ENCODE measurements at places on chromosomes 13 and 19.

DNA sequence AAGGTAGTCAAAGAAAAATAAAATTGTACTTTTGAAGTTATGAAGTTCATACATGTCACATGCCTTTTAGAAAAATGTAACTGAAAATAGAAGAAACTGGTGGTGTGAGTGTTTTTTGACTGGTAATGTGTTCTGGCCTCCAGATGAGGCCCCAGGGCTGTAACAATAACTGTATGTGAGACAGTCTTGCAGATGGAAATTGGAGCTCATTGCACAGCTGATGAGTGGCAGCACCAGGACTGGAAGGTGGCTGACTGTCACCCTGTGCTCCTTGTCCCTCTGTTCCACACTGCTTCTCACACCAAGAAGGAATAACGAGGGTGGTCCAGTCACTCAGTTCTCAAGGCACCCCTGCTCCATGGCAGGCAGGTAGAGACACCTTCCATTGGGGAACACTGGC is 215.6 kb downstream of the SLC7A1 start:
- DNase-seq, result no peak

DNA sequence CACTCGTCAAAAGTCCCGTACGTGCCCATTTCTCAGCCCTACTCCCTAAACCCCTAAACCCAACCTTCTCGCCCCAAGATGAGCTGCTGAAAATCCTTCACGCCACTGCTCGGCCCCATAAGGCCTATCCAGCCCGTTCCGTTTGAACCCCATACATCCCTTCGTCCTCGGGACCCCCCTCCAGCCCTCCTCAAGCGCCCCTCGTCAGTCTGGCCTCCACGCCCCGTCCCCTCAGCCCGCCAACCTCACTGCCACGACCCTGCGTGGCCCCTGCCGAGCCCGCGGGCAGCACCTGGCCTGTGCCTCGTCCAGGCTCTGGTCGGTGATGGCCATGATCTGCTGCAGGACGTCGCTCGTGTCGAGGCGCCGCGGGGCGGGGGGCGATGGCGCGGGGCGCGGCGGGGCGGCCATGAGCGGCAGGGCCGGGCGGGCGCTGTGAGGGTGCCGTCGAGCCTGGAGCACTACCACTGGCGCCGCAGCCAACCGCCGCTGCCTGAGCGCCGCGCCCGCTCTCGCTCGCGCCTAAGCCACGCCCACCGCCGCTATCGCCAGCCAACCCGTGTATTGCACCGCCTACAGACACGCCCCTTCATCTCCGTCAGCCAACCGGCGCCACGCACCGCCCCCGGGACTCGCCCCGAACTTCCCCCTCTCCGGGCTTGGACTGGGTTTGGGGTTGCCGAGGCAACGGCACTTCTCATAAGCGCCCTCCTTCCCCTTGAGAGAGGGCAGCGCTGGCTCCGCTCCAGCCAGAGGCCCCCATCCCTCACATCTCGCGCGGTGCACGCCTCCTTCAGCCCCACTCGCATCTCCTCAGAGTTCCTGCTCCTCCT is at the start of gene PBX4:
Gene PBX4 (minus strand): TSS at position 469 of the 833 bp plus-strand sequence. CDS start 58 bp downstream, at position 411.
- peak; percentile 32 for DNase-seq

DNA sequence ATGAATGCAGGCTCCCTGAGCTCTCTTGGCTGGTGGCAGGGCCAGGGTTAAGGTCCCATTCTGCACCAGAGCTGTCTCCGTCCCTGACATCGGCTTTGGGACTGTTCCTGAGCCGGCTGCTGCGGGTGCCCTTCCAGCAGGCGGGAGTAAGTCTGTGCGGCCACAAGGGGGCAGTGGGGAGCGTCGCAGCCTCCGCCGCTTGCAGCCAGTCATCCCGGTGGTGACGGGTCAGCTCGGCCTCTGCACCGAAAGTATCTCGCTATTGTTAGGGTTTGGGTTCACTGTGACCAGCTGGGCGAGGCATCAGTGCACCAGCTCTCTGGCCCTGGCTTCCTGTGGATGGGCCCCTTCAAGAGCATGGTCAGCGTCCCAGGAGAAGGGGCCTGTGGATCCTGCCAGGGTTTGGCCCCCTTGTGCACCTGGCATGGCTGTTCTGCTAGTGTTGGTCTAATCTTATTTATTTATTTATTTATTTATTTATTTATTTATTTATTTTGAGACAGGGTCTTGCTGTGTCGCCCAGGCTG is 15.1 kb downstream of the NDUFB7 start:
- DNase-seq, result peak; percentile 60

DNA sequence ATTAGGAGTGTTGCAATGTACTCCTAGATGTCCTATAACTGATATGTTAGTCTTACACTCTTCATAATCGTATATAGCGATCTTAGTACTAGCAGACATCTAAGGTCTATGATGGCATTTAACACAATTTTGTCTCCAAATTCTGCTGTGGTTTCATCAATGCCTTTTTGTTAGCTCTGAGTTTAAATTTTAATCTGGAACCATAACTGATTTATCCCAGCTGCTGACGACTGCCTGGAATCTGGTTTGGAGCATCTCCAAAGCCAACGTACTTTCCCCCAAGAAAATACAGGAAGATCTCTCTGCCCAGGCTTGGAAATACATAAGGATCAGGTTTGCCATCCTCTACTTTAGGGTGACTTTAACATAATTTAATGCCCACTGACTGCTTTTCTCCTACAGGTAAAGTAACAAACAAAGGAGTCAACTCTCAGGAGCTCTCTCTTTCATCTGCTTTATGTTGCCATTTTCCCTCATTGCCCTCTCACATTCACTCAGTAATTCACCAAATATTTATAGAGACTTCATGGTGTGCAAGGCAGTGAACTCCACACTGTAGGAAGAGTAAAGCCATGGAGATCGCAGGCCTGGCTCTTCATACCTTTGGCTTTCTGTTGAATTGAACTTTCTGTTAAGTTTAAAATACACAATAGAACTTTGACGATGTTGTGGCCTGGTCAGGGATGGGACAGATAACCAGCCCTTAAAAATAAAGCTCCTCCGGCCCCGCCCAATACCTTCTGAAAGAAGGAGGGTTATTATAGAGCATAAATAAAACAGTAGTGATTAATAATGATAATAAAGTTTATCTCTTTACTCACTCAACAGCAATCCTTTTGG is 23.3 kb upstream of the SPART start:
- DNase-seq, result no peak

DNA sequence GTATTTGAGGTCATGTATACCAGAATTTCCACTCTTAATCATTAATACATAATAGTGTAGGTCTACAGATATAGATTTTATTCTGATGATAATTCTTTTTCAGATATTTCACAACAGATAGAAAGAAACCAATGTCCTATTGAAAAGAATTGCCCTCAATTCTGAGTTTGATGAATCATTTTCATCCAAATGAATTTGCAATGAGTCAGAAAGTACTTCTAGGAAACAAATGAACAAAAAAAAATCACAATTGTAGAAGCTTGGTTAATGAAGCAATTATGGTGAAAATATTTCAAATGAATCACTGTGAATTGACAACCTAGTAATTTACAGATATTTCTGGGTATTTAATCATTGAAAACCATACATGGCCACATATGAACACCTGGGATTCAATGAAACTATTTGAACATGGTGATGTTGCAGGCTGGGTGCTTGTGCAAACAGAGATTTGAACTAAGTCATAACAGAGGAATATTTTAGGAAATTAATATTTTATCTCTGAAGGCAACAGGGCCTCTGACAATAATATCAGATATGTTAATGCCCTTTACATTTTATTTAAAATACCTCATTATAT is 360.9 kb downstream of the SLITRK5 start:
- DNase-seq, result no peak

DNA sequence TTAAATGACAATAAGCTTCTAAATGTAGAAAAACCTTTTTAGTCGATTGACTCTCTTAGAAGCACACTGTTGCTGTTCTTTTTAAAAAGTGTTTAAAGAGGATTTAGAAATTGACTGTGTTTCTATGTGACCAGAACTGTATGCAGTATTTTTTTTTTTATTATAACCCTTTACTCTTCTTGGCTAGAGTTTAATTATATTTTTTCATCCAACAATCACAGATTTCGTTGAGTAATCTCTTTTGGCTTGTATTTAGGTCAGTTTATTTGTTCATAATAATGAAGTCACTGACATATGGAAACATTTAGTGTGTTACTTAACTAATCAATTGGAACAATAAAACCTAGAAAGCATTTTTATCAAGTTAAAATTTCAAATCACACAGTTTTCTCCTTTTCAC is 19.9 kb downstream of the CSNK1A1L start:
- DNase-seq, result no peak

- DNase-seq, result no peak
Observed at GRCh38 chr13:56861476-56861875, 279.2 kb upstream of the PRR20A start.

- no peak for DNase-seq
Observed at GRCh38 chr13:113179374-113180230, 21.2 kb downstream of the PROZ start.

DNA sequence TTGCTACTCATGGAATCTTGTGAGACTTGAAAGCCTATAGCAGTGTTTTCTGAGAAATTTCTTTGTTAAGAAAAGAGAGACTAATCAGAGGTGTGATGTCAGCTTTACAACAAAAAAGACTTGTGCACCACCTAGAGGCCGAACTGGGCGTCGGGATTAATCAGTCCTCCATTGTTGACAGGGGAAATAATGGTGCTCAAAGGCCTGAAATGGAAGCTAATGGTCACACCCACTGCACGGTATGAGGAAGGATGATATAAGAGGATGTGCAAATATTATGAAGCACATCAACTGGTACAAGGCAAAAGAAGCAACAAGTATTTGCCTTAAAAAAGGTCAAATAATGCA is 480.2 kb upstream of the MIR17HG start:
- peak; percentile 0 for DNase-seq

- no peak for DNase-seq
Observed at GRCh38 chr13:39111145-39111544, 72.9 kb downstream of the NHLRC3 start.

- DNase-seq, result no peak
Observed at GRCh38 chr13:85314686-85315085, 484.5 kb downstream of the SLITRK6 start.

- DNase-seq, result no peak
Observed at GRCh38 chr19:6967967-6968366, 53.3 kb downstream of the MBD3L2B start.

DNA sequence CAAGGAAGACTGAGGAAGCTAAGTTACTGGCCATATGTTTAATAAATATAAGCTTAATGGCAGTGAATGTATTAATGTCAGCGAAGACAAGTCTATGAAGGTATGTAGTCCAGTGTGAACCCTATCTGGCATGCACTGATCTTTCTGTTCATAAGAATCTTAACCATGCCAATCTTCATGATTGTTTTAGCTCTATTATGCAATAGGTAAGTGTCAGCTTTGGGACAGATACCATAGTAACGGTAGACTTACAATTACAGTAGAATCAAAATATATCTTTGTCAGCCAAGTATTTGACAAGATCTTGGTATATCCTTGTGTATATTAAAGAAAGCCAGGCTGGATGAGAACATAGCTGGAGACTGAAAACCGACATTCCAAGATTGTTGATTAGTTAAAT is 428.5 kb downstream of the SPRY2 start:
- no peak for DNase-seq

DNA sequence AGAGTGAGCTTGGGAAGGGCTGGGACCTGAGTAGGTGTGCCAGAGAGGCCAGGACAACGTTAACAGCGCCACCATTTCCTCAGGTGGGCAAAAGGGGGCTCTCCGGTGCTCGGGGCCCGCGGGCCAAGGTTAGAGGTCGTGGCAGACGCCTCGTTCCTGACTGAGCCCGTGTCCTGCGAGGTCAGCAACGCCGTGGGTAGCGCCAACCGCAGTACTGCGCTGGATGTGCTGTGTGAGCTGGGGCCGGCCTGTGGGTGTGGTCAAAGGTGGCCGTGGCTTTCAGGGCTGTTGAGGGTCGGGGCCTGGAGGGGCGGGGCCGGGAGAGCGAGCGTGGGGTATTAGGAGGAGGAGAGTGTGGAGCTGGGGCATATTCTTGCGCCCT is 3.7 kb downstream of the KIRREL2 start:
- no peak for DNase-seq

DNA sequence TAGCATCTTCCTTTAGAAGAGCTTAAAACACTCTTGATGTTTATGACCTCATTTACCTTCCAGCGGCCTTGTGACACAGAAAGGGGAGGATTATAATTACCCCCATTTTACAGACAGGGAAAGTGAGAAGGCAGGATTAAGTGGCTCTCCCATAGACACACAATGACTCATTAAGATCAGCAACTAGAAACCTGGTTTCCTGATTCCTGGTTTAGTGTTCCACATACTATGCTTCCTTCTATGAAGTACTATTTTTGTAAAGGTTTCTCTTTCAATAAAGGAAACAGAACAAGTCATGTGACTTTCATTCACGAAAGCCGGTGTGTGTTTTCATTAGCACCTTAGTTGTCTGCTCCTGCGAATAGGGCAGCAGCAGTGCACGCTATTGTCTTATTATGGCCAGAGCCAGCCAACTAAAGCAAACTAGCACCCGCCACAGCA is 8.3 kb downstream of the IRS2 start:
- DNase-seq, result no peak

GRCh38 chr13:30354493-30355383 is 47.4 kb upstream of the KATNAL1 start:
- DNase-seq, result no peak

- DNase-seq, result no peak
Observed at GRCh38 chr19:18433015-18433691, 4.8 kb downstream of the ISYNA1 start.

DNA sequence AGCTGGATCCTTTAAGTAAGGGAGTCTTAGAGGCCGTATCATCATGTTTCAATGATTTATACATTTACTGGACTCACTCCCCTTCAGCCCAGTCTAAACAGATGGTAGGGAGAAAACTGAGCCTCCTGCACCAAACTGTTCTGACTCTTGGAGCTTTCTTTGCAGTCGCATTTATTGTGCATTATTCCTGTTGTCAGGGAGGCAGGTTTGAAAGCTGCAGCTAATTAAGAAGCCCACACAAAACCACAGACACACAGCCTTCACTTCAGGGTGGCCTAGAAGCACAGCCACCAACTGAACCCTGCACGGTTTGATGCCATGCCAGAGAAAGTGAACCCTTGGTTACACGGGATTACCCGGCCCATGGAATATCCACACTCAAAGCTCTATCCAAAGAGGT is 911.0 kb downstream of the UQCRFS1 start:
- no peak for DNase-seq

- DNase-seq, result no peak
Observed at GRCh38 chr19:56266051-56266450, 6.5 kb upstream of the EDDM13 start.

DNA sequence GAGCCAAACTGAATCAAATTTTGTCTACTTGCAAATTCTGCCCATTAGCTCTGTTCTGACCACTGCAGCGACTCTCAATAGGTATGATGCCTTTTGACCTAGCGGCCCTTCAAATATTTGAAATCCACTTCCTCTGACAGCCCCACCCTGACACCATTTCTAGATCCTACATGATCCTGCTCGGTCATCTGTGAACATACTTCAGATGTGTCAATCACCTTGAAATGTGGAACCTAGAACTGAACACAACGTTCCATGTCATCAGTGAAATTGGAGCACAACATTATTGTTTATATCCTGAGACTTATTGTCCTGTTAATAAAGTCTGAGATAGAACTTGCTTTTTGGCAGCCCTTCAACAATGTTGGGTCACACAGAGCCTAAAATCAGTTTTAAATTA is 98.2 kb downstream of the UBL3 start:
- DNase-seq, result no peak

- DNase-seq, result no peak
Observed at GRCh38 chr13:102687520-102687919, 7.3 kb downstream of the METTL21C start.

- no peak for DNase-seq
Observed at GRCh38 chr13:43783820-43784219, 3.0 kb downstream of the ENOX1 start.

Data from amniotic stem cell (primary cell).